ENCODE measurements at places on chromosomes 6 and 20.

GRCh38 chr6:2042956-2043648 lies 202.3 kb downstream of the GMDS start:
- no peak for DNase-seq

GRCh38 chr6:148971031-148971927 lies 224.4 kb downstream of the UST start:
- peak; percentile 46 for DNase-seq

GRCh38 chr20:57867181-57867803 lies 157.5 kb upstream of the PMEPA1 start:
- DNase-seq: no peak

DNA sequence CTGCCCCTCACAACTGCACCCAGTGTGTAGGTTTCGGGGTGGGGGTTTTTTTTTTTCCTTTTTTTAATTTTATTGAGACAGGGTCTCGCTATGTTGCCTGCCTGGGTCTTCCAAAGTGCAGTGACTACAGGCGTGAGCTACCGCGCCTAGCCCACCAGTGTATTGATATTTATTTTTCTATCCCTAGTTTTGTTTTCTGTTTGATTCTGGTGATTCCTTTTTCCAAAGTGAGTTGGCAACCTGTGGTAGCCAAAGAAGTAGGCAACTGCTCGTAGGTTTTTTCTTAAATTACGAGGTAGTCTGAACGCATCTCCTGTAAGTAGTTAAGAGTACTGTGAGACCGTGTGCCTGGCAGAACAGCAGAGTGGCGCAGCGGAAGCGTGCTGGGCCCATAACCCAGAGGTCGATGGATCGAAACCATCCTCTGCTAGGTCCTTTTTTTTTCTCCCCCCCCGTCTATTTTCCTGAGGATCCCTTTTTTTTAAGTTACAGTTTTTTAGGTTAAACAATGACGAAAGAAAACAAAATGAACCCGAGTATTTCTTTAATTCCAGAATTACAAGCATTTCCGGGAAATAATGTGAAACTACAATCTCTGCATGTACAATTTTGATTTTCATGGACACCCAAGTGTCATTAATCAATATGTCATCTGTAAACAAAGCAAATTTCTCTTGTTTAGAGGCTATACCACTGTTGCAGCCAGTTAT lies 78.7 kb upstream of the BTN3A2 start:
- peak; percentile 64 for DNase-seq

- no peak for DNase-seq
These were observed 178.9 kb downstream of the PHF3 start for GRCh38 chr6:63814459-63814858.

GRCh38 chr6:71529769-71530168 lies 241.2 kb downstream of the OGFRL1 start:
- DNase-seq: no peak

GRCh38 chr20:57880571-57880892 lies 170.7 kb upstream of the PMEPA1 start:
- no peak for DNase-seq

GRCh38 chr6:11113038-11113437 lies 1.5 kb upstream of the ERVFRD-1 start:
- peak; percentile 80 for DNase-seq

DNA sequence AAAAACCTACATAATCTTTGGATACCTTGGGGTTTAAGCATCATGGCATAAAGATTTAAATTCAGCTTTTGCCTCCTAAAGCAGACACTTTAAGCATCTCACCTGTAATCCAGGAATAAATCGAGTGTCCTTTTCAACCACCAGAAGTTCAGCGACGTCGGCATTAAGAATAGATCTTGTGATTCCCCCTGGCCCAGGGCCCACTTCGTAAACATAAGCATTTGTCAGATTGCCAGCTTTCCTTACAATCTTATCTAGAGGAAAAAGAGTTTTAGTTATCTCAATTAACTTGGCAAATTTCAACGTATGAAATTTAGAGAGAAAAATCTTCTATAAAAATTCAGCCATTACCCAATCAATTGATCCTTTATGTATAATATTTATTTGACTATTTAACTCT lies 3.2 kb downstream of the TFB1M start:
- no peak for DNase-seq

- peak; percentile 13 for DNase-seq
These were observed at the start of gene EBF4 for GRCh38 chr20:2692036-2692885. TSS of gene EBF4 (plus strand) at chr20:2692780. CDS start at chr20:2693646, 866 bp downstream.

All from fibroblast of upper back skin (primary cell).